ENCODE measurements at places on chromosomes 6 and 20.

- DNase-seq = no peak
Observed at GRCh38 chr6:13267142-13267651, 61.1 kb downstream of the TBC1D7 start.

GRCh38 chr20:63748070-63748933 lies 8.7 kb downstream of the SLC2A4RG start:
- DNase-seq = no peak

DNA sequence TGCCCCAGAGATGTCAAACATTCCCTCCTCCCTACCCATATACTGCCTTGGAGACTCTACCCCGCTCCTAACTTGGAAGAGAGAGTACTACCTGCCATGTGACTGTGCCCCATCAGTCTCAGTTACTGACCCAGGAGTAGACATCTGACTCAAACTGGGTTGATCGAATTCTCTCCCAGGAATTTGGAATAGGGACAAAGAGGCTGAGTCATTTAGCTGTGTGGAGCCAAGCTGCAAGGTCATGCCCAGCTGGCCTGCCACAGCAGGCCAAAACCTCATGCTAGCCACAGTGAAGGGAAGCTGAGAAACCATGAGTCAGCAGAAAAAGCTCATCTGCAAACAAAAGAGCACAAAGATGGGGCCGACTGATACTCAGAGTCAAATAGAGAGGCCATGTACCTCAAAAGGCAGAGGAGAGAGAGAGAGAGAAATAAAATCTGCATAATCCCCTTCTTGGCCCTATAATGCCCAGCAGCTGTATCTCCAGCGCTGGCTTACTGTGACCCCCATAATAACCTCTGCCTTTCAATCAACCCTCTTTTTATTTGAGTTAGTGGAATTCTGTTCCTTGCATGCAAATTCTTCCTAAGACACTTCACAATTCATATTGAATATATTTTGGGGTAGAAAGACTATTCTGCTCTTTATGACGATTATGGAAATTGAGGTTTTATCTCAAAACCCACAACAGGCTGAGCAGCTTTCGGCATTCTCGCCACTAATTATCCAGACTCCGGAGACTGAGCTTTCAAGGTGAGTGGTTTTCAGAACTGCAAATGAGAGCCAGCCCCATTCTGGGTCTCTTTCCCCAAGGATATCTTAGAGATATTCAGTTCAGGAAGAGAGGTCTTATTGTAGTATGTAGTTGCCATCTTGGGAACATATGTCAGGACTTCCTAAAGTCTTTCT lies 21.4 kb upstream of the AKIRIN2 start:
- DNase-seq = peak; percentile 56

GRCh38 chr6:155604991-155605390 lies 149.4 kb upstream of the NOX3 start:
- no peak for DNase-seq

DNA sequence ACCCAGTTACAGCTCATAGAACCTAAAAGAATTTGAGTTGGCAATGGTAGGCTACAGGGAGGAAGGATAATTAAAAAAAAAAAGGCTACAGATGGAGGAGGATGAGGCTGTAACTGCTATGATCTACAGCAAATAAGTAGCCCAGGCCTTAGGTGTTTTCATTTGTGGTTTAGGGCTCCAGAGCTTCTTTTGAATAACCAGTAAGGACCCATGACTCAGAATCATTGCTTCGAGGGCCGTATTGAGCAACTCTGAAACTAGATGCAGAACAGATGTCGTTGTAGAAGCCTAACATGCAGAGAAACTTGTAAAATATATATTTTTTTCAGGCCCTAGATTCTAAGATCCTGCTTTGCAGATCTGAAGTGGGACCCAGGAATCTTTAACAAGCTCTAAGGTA lies 19.0 kb upstream of the ASIP start:
- no peak for DNase-seq

GRCh38 chr6:16972535-16972934 lies 129.3 kb upstream of the STMND1 start:
- no peak for DNase-seq

DNA sequence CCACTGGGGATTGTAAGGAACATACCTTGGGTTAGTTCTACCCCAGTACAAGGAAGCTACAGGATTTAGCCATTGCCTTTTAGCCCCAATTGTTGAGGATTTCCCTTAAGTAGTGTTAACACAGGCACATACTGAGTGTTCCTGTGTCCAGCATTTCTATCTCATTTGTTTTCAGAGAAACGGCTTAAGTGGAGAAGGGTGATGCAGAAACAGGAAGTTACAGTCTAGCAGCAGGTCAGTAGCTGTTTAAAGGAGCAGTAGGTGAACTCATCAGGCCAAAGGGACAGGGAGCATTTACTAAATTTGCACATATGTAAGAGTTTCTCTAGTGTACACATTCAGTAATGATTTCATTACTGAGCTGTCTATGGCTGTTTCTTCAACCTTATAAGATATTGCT lies 644.2 kb upstream of the GJE1 start:
- no peak for DNase-seq

Data from neuronal stem cell (in vitro differentiated cells).